GM03348 (cell line): ENCODE measurements at places on chromosomes 2 and 18.

DNA sequence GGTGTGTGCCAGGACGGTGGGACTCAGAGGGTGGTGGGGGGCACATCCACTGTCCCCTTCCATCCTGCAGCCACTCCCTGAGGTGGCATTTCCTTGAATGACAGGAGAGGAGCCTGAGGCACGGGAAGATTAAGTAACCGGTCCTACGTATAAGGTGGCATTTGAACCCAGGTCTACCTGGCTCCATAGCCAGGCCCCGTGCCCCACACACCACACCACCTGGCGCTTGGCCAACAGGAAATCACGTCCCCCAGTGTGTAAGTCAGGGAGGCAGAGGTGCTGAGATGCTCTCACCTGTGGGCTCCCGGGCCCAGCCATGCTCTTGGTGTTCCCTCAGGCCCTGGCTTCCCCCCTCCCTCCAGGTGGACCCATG is 53.7 kb downstream of the HPCAL1 start:
- DNase-seq: no peak

DNA sequence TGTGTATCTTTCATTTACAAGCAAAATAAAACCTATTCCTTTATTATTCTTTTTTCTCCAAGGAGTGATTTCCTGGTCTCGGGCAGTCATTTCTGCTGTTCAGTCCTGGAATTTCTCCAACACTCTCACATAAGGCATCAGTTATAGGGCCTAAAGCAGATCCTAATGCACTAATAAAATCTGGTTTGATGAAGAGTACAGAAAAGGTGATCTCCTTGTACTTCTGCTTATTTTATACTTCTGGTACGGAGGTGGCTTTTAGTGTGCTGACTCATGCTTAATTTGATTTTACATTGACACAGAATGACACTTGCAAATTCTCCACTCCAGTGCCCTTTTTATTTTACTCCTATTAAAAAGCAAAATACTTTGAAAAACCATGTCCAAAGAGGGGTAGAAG is 157.4 kb downstream of the DOK6 start:
- no peak for DNase-seq

- no peak for DNase-seq
Measured at GRCh38 chr2:121663434-121663833, 14.2 kb upstream of the CLASP1 start.

- DNase-seq: no peak
Measured at GRCh38 chr2:96391153-96391827, 55.7 kb downstream of the NCAPH start.

DNA sequence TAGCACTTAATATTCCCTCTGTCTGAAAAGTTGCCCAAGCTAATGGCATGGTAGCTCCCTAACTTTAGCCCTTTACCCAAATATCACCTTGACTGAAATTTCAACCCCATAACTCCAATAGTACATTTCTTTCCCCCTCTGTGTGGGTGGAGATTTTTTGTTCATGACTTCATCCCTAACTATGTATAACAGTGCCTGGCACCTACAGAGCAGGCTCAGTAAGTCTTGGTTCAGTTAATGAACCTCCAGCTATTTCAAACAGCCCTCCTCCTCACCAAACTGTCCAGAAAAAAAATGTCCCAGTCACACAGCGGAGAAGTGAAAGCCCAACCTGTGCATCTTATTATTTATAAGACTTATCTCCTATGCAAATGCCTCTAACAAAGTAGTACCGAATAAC is 18.6 kb downstream of the BUB1 start:
- peak; percentile 45 for DNase-seq

DNA sequence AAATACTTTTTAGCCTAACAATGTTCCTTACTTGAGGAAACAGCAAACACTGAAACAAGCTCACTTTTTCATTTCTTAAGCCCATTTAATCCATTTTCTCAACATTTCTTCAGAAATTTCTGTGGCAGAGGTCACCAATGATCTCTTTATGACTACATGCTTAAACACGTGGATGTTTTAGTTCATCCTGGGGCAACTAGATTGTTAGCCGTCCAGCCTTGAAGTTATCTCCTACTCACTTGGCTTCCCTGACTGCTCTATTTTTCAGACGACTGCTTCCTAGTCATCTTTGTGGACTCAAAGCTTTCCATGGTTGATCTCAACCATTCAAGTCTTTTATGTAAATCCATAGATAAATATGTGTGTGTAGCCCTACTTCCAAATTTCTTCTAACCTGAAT is 24.1 kb downstream of the CD302 start:
- no peak for DNase-seq

- DNase-seq: no peak
Measured at GRCh38 chr2:235493402-235493774, 455 bp upstream of the AGAP1 start.

- DNase-seq: no peak
Measured at GRCh38 chr2:152557273-152557888, 159.9 kb downstream of the PRPF40A start.

GRCh38 chr2:23709311-23709710 is 217.6 kb downstream of the ATAD2B start:
- no peak for DNase-seq

DNA sequence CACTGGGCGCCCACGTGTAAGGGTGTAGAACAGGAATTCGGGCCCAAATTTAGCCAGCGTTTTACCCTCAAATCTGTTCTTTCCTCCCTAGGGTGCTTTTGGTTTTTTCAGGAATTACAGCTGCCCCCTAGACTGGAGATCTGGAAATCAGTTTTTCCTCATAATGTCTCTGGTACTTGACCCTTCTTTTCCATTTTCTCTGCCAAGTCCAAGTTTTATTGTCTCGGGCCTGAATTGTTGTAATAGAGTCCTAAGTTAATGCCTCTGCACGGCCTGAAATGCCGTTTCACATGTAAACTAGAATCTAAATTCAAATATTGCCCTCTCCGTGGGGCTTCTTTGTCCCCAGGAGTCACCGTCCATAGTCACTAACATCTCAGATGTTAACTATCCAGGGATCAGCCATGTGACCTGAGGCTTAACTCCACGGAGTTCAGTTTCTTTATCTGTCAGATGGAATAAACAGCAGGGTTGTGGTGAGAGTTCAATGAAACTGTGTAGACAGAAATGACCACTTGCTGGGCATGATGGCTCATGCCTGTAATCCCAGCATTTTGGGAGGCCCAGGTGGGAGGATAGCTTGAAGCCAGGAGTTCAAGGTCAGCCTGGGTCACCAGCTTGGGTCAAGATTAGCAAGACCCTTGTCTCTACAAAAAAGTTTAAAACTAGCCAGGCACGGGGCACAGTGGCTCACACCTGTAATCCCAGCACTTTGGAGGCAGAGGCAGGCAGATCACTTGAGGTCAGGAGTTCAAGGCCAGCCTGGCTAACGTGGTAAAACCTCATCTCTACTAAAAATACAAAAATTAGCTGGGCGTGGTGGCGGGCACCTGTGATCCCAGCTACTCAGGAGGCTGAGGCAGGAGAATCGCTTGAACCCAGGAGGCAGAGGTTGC is 12.7 kb upstream of the CABLES1 start:
- no peak for DNase-seq

DNA sequence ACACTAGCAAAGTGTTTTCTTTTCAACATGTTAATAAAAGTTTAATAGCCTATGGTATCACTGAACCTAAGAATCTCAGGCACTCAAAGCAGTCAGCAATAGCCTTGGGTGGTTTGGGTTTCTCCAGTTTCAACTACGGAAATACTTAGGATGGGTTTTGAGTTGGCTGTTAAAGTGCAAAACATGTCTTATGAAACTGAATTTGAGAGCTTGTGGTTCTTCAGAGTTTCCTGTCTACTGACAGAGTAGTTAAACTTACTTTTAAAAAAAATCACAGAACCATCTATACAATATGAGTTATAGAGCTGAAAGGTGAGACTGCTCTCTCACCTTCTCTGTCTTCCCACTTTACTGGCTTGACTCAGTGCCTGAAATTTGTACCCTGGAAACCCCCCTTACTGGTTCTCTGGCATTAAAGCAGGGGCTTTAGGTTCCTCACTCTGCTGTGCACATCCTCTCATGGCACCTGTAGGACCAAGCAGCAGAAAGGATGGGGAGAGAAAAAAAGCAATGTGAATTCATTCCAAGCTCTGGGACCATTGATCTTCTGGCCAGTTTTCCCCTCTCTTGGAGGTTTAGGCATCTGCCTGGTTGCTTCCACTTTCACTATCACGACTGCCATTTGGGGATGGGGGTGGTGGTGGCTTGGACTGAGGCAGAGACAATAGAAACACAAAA is 18.1 kb downstream of the CCDC141 start:
- peak; percentile 14 for DNase-seq

DNA sequence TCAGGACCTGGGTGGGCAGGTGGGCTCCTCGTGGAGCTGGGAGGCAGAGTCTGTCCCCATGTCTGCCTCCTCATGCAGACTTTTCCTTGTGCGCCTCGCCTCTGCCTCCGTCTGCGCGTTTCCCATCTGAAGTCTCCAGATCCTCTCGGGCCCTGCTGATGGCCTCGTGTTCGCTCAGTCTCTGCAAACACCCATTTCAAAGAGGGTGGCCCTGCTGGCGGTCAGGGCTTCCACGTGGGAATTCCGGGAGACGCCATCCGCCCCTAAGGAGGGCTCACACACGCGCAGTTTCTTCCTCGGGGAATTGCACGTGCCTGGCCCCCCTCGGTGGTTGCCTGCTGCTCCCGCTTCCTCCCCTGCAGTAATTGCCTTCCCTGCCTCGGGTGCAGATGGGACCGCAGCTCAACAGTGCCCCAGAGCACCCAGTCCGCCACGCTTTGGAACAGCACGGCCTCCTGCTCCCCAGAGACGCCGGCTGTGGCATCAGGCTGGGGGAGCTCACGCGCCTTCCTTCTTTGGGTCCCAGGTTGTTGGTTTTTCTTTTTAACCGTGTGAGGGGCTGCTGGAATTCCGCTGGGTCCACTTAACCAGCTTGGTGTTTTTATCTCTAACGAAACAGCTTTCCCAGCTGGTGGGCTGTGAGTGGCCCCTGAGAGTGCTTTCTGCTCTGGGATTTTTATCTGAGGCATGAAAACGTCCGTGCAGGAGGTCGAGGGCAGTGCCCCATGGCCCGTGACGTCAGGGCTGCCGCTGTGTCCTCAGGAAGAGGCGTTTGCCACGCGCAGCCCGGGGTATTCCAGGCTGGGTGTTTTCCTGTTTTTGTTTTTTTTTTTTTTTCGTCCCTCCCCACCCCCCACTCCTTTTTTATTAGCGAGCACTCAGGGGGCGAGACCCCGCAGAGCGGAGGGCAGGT is 16.1 kb downstream of the NFATC1 start:
- no peak for DNase-seq

GRCh38 chr2:16442971-16443370 is 222.7 kb downstream of the CYRIA start:
- DNase-seq: no peak

GRCh38 chr2:15677141-15677843 is 85.6 kb downstream of the DDX1 start:
- no peak for DNase-seq

- no peak for DNase-seq
Measured at GRCh38 chr2:15107137-15107536, 454.0 kb downstream of the NBAS start.

DNA sequence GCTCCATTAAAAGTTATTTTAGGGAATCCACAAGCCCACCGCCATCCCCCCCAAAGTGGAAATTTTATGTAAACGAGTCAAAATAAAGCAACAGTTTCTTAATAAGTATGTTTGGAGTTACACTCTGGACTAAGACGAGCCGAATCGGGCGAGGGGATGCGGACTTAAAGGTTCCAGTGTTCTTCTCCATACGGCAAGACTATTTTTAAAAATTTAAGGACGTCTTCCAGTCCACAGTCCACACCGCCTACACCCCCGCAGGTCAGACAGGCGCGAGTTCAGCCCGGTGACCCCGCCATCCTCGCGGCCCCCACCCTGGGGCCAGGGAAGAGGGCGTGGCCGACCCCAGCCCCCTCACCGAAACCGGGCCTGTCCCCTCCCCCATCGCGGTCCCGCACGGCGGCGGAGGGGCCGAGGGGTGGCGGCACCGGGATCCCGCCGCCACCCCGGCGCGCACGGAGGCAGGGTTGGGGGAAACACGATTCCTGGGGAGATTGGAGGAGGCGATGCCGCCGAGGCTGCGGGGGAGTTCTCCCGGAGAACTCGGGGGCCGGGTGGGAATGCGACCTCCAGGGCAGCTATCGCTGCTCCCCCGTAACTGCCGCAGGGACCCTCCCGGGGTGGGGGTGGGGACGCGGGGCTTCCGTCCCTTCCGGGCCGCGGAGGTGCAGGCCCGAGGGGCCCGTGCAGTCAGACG is 24.5 kb upstream of the SMAD7 start:
- DNase-seq: peak; percentile 58

DNA sequence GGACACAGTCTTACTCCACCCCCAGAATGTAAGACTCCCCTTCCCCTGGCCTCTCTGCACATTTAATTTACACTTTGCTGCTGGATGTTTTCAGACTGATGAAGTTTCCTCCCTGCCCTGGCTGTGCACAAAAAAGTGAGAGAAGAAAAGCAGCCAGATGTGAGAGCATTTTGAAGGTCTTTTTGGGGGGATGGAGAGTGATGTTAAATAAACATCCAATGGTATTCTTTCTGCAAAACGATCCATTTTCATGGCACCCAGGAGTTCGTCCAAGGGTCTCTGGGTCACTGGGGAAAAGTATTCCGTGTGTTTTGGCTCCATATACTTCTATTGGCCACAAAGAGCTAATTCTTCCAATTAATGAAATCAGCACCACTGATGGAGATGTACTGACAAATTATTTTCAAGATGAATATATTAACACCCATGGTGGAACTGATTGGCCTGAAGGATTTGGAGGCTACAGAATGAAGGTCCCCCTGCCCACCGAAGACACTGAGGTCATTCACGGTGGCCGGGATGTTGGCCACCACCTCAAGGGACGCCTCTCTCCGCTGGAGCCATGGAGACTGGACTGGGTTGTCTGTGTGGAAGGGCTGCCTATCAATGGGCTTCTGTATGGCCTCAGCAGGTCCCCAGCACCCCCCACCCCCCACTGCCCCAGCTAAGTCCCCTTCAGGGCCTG is 107.6 kb upstream of the PKDCC start:
- DNase-seq: no peak

DNA sequence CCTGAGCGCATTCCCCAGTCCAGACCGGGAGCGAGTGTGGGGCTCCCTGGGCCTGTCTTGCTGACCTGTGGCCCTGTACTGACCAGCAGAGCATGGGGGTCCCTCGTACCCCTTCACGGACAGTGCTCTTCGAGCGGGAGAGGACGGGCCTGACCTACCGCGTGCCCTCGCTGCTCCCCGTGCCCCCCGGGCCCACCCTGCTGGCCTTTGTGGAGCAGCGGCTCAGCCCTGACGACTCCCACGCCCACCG is 5.3 kb downstream of the NEU4 start:
- DNase-seq: no peak

GRCh38 chr2:97654791-97655190 is 8.9 kb downstream of the COX5B start:
- DNase-seq: no peak
